ENCODE measurements at places on chromosomes 6 and 20.

GRCh38 chr6:82862543-82862942 lies 203.1 kb downstream of the UBE3D start:
- no peak for DNase-seq

- DNase-seq, result no peak
Observed at GRCh38 chr20:61860260-61860987, 205.3 kb downstream of the TAF4 start.

- DNase-seq, result no peak
Observed at GRCh38 chr6:128515550-128516513, 4.6 kb downstream of the PTPRK start.

GRCh38 chr20:15091421-15092037 lies 754.1 kb upstream of the FLRT3 start:
- no peak for DNase-seq

GRCh38 chr20:58778760-58779159 lies 71.9 kb downstream of the GNAS-AS1 start:
- no peak for DNase-seq

Data from omental fat pad (tissue), 4 donors.